Activated CD4-positive, alpha-beta T cell treated with anti-CD3 and anti-CD28 coated beads, Interleukin-10, Interleukin-2, amounts not matched to agents 100 ng/mL and 50 ng/mL, durations not matched to agents 16 hours and 8 hours (primary cell): ENCODE measurements at places on chromosomes 2 and 18.

- DNase-seq: no peak
These were observed 1357.8 kb upstream of the CRIM1 start for GRCh38 chr2:34997779-34998178.

DNA sequence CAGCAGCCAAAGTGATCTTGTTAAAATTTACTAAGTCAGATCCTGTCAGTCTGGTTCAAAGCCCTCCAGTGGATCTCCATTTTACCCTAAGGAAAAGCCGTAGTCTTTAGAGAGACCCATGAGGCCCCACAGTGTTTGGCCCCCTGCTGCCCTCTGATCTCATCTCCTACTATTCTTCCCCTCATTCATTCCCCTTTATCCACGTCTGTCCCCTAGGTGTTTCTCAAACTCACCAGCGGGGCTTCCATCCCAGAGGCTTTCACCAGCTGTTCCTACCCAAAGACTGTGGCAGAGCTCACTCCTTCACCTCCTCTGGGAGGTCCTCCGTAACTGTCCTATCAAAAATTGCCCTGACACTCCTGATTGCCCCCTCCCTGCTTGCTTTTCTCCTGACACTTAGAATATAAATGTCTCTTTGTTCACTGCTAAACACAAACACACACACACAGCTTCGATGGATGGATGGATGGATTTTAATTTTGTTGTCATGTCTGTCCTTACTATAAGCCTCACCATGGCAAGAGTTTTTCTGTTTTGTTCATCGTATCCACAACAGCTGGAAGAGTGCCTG is 26.1 kb downstream of the LIMS1 start:
- DNase-seq: no peak

DNA sequence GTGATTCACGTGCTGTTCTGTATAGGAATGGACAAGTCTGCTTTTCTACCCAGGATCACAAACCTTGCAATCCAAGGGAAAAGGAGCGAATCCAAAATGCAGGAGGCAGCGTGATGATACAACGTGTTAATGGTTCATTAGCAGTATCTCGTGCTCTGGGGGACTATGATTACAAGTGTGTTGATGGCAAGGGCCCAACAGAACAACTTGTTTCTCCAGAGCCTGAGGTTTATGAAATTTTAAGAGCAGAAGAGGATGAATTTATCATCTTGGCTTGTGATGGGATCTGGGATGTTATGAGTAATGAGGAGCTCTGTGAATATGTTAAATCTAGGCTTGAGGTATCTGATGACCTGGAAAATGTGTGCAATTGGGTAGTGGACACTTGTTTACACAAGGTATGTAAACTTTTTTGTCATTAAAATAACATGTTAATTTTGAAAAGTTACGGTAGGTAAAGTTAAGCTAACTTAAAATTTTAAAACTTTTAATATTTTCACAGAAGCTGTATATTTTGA is 33.0 kb downstream of the PPM1B start:
- no peak for DNase-seq

GRCh38 chr2:118967124-118967880 is 25.3 kb downstream of the MARCO start:
- DNase-seq: no peak

- no peak for DNase-seq
These were observed 893.1 kb upstream of the CELF4 start for GRCh38 chr18:38458698-38459097.

DNA sequence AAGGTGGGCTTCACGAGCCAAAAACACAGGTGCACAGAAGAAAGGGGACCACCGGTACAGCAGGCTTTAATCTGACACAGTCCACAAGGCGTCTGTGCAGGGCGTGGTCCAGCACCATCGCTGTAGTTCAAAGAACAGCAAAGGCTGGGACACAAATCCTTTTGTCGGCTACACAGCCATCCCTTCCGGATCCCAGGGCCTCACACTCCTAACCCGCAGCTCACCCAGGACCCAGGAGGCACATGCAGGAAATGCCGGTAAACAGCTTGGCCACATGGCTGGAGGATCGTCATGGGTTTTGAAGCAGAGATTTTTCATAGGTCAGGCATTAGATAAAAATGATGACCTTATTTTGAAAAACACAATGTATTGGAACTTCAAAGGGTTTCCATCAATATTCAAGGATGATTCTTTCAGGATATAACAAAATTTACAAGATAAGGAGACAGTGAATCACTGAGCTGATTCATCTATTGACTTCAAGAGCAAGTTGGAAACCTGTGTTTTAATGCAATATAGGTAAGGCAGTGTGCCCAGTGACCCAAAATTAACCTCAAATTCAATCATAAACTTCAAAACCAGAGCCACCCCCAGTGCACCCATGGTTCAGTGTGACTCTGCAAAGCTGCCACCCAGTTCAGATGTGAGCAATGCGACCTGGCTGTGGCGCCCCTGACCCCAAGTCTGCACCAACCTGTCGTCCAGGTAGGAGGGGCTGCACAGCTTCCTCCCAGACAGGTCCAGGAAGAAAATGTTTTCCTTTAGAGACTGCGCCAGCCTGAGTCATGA is 74.4 kb downstream of the TMEM18 start:
- DNase-seq: no peak

GRCh38 chr2:38723173-38723572 is 28.0 kb downstream of the SRSF7 start:
- no peak for DNase-seq

DNA sequence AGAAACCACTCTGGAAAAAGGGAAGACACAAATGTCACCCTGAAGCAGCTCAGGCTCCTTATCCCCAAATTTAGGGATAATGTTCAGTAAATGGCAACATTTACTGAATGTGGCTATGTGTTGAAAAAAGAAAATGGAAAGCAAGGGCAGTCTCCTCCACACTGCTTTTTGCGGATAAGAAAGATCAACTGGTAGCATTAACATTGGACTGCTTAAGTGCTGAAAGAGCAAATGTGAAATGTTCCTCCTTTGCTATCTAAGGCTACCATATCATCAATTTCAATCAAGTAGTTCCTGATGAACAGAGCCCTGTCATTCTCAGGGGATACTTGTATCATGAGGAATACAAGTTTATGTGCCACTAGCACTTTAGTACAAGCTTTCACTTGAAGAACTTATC is 12.5 kb downstream of the FBXO11 start:
- DNase-seq: no peak

DNA sequence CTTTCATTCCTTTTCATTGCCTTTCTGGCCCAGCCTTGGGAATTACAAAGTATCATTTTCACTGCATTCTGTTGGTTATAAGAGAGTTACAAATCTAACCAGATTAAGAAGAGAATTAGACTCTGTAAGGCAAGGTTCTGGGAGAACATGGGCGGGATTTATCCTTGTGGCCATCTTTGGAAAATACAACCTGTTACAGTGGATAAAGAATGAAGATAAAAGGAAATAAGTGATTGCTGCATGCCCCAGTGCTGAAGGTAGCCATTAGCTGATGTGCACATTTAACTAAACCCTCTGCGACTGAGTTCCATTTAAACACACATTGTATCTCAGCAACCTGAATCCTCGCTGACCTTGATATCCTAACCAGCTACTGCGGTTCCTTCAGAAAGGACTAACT is 93.4 kb downstream of the SMC6 start:
- DNase-seq: no peak

GRCh38 chr2:173462892-173463840 is 108.5 kb downstream of the CDCA7 start:
- no peak for DNase-seq

- DNase-seq: no peak
These were observed 289.7 kb downstream of the EPHA4 start for GRCh38 chr2:221282386-221282785.

DNA sequence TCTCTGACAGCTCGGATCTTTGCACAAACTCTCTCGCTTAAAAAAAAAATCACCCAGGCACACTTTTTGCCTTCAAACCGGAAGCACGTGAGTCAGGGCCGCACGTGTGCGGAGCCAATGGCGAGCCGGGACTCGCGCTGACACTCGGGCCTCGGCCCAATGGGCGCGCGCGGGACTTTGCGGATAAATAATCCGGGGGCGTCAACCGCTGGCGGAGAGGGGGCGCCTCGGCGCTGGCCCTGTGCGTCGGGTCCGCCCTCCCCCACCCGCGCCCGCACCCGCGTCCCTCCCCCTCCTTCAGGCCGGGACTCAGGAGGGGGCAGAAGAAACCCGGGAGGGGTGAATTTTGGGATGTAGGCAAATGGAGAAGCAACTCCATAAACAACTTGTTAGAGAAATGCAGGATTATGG is 319 bp upstream of the EN1 start:
- peak; percentile 22 for DNase-seq

GRCh38 chr2:11743366-11743765 is 3.1 kb upstream of the LPIN1 start:
- no peak for DNase-seq

GRCh38 chr2:11949732-11950523 is 203.5 kb downstream of the LPIN1 start:
- no peak for DNase-seq

- DNase-seq: no peak
These were observed 3.0 kb downstream of the GCC2 start for GRCh38 chr2:108451976-108452375.

GRCh38 chr2:25885933-25886332 is 7.6 kb upstream of the ASXL2 start:
- no peak for DNase-seq

DNA sequence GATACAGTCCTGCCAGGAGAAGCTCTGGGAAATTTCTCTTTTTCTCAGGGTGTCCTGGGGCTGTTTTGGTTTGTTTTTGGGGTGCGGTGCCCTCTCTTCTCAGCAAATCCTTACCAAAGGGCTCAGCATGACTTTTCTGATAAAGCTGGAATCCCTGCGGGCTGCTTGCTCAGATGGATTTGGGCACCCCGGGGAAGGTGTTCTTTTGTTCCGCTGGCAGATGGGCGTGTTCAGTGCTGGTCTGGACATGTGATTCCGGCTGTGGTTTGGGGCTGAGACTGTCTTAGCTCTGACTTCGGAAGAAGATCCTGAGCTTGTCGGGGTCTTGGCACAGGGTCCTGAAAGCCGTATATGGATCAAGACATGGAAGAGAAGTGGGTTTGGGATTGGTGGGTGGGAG is 134.2 kb upstream of the SPRED2 start:
- no peak for DNase-seq

DNA sequence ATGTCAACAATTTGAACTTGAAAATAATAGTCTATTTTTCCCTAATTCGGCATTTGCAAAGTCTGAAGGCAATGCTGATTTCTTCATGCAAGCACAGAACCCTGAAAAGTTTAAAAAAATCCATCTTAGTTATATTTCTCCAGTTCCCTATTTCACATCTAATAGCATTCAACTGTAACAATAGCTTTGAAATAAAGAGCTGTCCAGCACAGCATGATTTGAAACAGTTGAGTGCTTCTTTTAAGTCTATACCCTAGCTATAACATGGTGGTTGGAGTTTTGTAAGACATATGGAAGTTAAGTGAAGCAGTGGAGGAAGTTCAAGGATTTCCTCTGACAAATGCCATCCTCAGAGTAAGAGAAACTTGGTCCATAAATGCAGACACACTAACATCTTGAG is 691.9 kb downstream of the ERBB4 start:
- no peak for DNase-seq

DNA sequence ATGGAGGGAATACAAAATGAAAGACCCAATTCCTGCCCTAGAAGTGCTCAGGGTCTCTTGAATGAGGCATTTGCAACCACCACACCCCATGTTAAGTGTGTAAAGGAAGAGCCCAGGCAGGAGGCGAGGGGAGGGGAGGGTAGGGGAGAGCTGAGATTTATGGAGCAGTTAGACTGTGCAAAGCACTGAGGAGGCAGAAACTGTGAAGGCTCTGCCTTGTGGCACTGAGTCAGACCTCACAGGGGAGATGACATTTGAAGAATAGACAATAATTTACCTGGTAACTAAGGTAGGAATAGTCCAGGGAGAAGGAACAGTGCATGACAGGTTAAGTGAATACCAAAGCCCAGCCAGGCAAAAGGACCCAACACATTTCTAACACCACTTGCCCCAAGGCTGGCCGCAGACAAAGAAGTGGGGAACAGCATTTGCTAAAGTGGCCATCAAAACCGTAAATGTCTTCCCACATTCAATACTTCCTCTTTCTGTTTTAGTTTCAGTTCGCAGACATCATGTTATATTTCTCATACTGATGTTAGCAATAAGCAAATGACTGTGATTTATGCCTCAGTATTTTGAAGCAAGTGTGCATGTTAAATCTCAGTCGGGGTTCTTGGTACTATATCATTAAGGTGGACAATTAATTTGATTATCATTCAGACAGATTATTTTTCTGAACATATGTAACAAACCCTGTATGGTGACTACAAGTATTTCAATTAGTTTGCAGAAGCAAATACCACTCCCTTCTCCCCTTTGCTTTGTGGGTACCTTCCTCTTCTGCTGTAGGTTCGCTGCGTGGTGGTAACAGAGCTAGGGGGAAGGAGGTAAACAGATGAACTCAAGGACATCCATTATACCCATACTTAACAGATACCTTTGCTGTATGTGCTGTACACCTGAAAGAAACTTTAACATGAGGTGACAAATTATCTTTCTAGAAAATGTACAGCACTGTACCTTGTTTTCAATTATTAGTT is 27.5 kb downstream of the CDH20 start:
- peak; percentile 1 for DNase-seq

DNA sequence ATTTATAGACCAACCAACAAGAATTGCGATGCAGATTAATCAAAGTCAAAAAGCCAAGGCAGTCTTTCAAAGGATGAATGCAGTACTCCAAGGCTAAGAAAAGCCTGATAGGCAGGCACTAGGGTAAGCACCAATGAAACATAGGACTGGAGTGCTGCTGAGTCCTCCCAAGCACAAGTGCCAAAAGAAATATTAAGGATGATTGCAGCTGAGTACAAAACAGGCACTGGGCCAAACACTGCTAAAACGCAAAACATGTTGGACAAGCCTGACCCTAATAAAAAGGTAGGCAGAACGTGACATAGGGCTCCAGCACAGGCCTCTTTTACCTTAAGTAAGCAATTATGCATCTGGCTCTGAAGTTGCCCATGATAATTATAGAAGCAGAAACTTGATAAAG is 160.1 kb upstream of the LRP1B start:
- no peak for DNase-seq

DNA sequence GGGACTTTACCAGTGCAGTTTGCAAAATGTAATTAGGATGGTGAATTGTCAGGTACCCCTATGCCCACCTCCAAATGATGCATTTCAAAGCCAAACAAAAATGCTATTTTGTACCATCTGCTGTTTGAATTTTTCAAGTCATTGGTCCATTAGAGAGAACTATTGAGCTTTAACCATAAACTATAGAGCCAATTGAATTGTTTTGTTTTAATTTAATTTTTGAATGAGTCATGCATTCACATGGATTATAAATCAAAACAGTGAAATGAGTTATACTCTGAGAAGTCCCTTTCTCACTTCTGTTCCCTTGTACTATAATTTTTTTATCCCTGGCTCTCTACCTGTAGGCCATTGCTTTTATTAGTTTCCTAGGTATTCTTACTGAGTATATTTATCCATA is 140.6 kb upstream of the LYPD6 start:
- no peak for DNase-seq

DNA sequence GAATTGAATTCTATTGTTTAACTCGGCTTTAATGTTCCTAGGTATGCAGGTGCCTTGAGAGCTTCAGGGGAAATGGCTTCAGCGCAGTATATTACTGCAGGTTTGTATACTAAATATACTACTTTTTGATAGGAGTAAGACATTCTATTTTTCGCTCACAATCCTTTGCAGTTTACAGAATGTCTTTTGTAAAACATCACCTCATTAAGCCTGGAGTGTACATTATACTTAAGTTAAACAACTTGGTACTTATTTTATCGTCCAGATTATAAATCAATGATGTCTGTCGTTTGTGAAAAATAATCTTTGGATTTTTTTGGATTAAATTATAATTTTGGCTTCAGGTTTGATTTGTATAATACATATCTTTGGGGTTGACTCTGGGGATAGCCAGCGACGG is 34.4 kb downstream of the USP14 start:
- DNase-seq: no peak

GRCh38 chr18:36454848-36455458 is 157.4 kb downstream of the FHOD3 start:
- DNase-seq: no peak
